Activated CD4-positive, CD25-positive, alpha-beta regulatory T cell (primary cell): ENCODE measurements at places on chromosomes 6 and 20.

DNA sequence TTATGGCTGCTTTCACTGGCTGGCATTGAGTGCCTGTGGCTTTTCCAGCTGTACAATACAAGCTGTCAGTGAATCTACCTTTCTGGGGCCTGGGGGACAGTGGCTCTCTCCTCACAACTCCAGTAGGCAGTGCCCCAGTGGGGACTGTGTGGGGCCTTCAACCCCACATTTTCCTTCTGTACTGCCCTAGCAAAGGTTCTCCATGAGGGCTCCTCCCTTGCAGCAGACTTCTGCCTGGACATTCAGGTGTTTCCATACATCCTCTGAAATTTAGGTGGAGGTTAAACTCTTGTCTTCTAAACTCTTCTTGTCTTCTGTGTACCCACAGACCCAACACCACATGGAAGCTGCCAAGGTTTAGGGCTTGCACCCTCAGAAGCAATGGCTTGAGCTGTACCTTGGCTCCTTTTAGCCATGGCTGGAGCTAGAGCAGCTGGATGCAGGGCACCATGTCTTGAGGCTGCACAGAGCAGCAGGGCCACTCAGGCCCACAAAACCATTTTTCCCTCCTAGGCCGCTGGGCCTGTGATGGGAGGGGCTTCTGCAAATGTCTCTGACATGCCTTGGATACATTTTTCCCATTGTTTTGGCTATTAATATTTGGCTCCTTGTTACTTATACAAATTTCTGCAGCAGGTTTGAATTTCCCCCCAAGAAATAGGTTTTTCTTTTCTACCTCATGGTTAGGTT is 9.6 kb downstream of the PEX7 start:
- no peak for DNase-seq

DNA sequence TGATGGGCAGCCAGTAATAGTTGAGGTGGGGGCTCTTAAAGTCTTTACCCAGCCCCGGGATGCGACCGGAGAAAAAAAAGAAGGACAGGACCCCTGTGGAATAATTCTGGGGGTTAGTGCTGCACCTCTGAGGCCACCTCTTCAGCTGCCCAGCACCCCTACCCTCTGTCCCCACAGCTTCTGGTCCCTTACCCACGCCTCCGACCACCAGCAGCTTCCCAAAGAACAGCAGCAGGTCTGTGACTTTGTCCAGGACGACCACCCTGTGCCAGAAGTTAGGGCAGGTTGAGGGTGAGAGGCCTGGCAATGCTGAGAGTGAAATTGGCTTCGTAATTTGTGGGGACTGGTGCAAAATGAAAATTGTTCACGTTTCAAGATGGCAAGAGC is 2.2 kb upstream of the NEU1 start:
- DNase-seq, result no peak

DNA sequence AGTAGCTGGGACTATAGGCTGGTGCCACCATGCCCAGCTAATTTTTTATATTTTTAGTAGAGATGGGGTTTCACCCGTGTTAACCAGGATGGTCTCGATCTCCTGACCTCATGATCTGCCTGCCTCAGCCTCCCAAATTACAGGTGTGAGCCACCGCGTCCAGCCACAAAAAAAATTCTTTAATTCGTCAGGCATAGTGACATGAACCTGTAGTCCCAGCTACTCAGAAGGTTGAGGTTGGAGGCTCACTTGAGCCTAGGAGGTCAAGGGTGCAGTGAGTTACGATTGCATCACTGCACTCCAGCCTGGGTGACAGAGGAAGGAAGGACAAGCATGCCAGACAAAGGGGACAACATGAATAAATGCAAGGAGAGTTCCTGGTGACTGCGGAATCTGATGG is 19.5 kb upstream of the ASXL1 start:
- DNase-seq, result no peak

DNA sequence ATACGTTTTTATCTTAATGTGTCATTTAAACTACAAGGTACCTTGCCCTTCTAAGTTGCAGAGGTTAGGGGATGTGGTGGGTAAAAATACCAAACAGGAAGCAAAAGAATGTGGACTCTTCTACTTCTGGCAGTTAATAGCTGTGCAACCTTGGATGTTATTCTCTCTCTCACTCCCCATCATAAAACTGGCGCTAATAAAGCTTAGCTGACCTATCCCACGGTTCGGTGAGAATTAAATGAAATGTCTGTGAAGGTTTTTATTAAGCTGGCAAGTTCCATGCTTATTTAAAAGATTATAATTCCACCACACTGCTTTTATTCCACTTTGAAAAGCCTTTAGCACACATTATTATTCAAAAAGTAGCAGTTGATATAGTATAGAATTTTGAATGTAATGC is 127.8 kb upstream of the SLC22A23 start:
- DNase-seq, result no peak

- no peak for DNase-seq
These were observed 36.5 kb downstream of the CDH26 start for GRCh38 chr20:59994697-59995122.

GRCh38 chr6:38555606-38556005 is 84.1 kb downstream of the BTBD9 start:
- no peak for DNase-seq

- no peak for DNase-seq
These were observed 5.1 kb downstream of the TP53RK start for GRCh38 chr20:46683939-46684750.
